DMS79 (cell line): ENCODE measurements at places on chromosomes 5 and 9.
A peak's percentile ranks its signal among the peaks of the same experiment; 100 is the strongest.

- DNase-seq, result no peak
Measured at GRCh38 chr5:6551287-6551954, 81.4 kb downstream of the NSUN2 start.

DNA sequence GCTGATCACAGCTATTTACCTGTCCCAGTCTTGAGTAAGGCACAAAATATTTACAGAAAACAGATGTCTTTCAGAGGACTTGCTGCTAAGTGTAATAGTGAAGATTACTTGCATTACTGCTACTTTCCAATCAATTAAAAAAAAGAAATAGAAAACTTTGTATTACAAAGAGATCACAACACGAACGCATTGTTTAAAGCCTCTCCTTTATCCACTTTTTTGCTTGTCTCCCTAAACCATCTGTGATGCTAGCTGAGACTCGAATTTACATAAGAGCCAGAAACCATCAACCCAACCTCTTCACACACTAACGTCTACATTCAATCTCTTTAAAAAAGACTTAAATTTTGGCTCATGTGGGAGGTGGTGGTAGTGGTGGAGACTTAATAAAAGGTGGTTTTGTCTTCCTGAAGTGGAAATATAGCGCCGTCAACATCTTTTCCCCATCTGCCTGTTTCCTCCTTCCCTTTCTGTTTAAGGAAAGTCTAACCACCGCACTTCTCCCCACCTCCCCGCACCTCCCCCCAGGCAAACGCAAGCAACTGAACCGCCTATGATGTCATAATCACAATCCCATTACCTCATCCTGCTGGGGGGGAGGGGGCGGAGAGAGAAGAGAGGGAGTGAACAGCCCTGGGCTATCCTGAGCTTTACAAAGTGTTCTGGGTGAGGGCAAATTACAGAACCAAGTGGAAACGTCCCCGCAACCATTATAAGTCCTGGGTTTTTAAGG lies 948 bp upstream of the FAM53C start:
- DNase-seq, result no peak

GRCh38 chr9:134328341-134328840 lies 2.1 kb downstream of the RXRA start:
- DNase-seq, result no peak

DNA sequence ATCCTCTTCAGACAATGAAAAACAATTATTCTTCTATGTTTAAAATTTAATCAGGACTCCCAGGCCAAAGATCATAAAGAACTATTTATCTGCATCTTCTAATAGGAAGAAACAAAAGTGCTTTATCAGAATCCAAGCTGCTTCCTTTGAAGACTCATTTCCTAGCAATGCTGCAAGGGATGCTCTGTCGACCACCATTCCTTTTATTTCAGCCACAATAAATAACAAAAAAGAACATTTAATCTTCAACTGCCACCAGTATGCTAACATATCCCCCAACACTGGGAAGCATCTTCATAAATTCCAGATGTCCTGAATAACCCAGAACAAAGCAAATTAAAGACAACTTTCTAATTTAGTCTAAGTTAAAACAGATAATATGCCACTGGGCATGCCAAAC lies 68.7 kb downstream of the PKD2L2 start:
- DNase-seq, result no peak

GRCh38 chr5:146789712-146790653 lies 88.6 kb downstream of the PPP2R2B start:
- DNase-seq, result no peak

- no peak for DNase-seq
Measured at GRCh38 chr5:40497573-40497972, 182.1 kb upstream of the PTGER4 start.

DNA sequence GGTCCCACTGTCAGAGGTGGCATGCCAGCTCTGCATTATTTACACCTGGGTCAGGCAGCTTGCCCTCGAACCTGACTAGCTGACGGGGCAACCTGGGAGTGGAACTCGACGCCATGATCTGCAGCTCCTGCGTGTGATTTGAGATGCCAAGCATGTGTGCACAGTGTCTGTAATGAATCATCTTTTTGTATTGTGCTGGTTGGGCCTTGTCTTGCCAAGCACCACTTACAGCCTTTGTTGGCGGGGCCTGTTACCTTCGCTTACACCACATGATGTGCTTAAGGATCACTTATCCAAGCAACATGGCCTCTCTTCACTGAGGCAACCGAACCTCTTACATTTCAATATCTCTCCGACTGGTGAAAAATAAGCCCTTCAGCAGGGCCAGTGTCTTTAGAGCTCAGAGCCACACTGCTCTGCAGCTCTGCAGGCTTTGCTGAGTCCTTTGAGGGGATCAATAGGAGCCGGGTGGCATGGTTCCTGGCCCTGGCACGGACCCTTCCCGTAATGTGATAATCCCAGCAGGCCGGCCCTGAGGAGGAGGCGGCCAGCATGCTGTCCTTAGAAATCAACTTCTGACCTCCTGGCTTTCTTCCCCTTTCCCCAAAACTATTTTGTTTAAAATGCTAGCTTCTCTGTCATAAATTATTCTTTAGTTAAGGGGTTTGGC lies 297.7 kb upstream of the CD180 start:
- peak; percentile 26 for DNase-seq

- no peak for DNase-seq
Measured at GRCh38 chr9:136328622-136329041, 1.3 kb downstream of the GPSM1 start.

GRCh38 chr5:66621146-66621545 lies 25.0 kb downstream of the MAST4 start:
- DNase-seq, result no peak

DNA sequence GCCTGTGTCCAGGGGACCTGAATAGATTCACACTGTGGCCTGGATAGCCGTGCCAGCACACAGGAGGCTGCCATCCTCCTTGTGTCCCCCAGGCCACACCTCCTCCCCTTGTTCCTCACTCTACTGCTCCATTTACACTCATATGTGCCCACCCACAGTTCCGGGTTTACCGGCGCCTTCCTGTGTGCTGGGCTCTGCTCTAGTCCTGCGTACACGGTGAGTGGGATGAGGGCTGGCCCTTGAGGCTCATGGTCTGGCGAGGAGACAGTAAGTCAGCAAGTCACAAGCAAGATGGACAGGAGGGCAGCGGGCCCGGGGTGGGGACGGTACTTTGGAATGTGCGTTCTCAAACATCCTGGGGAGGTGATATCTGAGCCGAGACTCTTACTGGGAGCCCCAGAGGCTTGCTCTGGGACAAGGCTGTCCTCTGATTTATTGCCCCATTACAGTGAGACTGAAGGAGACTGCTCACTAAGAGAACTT lies 32.4 kb upstream of the NXNL2 start:
- DNase-seq, result no peak

GRCh38 chr5:85920984-85921383 lies 696.8 kb upstream of the COX7C start:
- DNase-seq, result no peak
